ENCODE measurements at places on chromosomes 5 and 9.

GRCh38 chr9:121662359-121662758 lies 10.9 kb downstream of the DAB2IP start:
- no peak for DNase-seq

DNA sequence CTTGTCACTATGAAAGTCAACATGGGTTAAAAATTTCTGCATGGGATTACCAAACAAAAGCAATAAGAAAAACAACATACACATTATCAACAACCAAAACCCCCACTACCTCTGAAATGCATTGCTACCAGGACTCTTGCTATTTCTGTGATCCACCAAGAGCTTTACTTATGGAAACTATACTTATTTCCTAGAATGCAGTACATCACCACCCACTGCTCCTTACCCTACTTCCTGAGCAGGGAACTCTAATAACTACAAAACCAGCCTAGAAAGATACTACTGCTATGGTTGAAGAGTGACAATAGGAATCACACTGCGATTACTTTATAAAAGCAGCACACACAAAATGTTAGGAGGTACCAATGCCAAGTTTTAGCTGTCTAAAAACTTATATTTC lies 22.2 kb downstream of the LURAP1L start:
- DNase-seq: no peak

DNA sequence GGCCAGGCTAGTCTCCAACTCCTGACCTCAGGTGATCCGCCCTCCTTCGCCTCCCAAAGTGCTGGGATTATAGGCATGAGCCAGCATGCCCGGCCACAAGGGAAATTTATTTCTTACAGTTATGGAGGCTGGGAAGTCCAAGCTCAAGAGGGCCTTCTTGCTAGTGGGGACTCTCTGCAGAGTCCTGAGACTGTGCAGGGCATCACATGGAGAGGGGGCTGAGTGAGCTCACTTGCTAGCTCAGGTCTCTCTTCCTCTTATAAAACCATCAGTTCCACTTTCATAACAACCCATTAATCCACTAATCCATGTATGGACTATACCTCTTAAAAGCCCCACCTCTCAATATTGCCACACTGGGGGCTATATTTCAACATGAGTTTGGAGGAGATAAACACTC lies 5.1 kb upstream of the SPIN1 start:
- DNase-seq: no peak

DNA sequence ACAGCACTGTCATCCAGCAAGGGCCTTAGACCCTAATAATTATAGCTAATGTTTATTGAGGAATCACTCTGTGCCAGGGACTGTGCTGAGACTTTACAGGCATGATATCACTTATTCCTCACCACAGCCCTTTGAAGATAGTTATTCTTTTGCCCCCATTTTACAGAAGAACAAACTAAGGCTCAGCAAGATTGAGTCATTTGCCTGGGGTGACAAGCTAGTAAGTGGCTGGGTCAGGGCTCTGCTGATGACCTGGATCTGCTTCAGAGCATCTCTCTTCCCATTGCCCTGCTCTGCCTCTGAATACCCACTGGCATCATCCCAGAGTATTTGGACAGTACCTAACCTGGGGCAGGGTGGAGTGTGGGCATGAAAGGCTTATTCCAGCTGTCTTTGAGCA lies 11.8 kb downstream of the JADE2 start:
- no peak for DNase-seq

DNA sequence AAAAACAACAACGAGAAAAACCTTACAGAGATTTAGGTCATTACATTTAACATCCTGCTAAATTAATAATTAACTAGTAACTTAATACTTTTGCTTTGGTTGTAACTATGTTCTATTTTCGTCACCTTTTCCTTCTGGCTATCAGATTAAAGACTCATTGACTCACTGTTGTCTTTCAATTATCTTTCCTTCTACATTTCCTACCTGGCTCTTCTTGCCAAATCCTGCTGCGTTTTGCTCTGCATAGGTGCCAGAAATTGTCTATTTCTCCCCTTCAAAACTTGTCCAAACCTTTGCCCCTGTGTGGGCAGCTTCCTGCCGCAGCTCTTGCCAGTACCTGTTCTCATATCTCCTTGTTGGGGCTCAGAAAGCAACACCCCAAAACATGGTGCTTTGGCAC lies 235.5 kb upstream of the ZNF608 start:
- no peak for DNase-seq

GRCh38 chr9:91736311-91736710 lies 213.7 kb downstream of the ROR2 start:
- DNase-seq: no peak

DNA sequence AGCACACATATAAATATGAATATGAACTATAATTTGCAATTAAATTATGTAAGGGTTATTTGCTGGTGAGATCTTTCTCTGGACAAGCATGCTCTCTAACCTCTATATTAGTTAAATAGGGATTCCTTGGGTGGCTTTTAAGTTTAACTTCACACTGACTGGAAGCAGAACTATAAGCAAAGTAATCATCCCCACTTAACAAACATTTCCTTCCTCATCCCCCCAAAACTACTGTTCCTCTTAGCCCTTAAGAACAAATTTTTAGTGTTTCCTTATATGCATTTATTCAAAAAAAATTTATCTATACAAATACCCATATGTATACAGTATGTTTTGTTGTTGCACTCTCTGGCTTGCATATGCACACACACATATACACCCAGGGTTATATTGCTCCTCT lies 512.1 kb upstream of the MEF2C start:
- no peak for DNase-seq

GRCh38 chr5:80215523-80215922 lies 40.3 kb downstream of the SERINC5 start:
- no peak for DNase-seq

- no peak for DNase-seq
Observed at GRCh38 chr9:71760901-71761300, 7.4 kb downstream of the CEMIP2 start.

DNA sequence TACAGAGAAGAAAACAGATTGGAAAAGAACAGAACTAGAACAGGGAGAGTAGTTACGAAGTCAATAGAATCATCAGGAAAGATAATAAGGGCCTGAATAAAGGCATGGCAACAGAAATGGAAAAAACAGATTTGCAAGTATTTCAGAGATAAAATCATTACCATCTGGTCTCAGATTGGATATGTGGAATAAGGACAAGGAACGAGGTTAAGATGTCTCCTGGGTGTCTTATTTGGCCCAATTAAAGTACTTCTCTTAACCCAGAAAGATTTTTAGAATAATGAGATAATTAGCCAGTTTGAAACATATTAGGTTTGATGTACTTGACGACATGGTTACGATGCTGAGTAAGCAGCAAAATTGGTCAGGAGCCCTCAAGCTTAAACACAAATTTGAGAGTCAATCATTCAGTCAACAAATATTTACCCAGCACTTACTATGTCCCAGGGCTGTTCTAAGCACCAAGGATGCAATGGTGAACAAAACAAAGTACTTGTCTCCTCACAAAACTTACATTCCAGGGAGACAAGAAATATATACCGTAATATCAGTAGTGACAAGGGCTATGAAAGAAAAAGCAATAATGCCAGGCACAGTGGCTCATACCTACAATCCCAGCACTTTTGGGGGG lies 18.3 kb downstream of the RICTOR start:
- DNase-seq: no peak
